ENCODE measurements at places on chromosomes 12 and 14. TPM values are rescaled to one million over a fixed set of nuclear protein-coding genes. Genes with fewer than 3 reads are reported as not detected.

The AVPR1A gene
- total RNA-seq: not detected

The CD27 gene
- 111 TPM for total RNA-seq

The KCNMB4 gene
- total RNA-seq: 0.46 TPM

The MUCL1 gene
- not detected for total RNA-seq

The HOXC5 gene
- total RNA-seq: not detected

The BATF gene
- 165 TPM for total RNA-seq

The SLC5A8 gene
- total RNA-seq: not detected

DNA sequence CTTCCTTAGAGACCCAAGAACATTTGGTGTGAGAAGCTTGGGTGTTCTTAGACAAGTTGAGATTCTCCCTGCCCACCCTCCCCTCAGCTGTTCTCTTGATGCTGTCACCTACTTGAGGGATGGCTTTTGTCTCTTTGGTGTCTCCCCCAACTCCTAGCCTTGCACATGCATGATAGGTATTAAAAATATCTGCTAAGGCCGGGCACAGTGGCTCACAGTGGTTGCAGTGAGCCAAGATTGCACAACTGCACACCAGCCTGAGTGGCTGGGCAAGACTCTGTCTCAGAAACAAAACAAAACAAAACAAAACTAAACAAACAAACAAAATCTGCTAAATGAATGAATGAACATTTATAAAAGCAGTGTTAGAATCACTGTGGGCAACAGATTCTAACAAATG is 261.1 kb downstream of the AKAP6 start:
- H3K4me3 ChIP-seq: no peak overlapping the region
- no peak for DNase-seq
- H3K36me3 ChIP-seq: no peaks in the 10 kb centered on the region
- no peaks in the 10 kb centered on the region for H3K27me3 ChIP-seq
- H3K27ac ChIP-seq: no peak overlapping the region

GRCh38 chr12:51108136-51108535 is 24.7 kb upstream of the CSRNP2 start:
- no peak for DNase-seq
- H3K27me3 ChIP-seq: no peaks in the 10 kb centered on the region
- H3K4me3 ChIP-seq: no peak overlapping the region
- no peaks in the 10 kb centered on the region for H3K4me1 ChIP-seq
- H3K36me3 ChIP-seq: peaks cover 41% of the 10 kb centered on the region
- H3K27ac ChIP-seq: no peak overlapping the region

GRCh38 chr12:39935839-39936238 is 170.0 kb downstream of the SLC2A13 start:
- no peaks in the 10 kb centered on the region for H3K36me3 ChIP-seq
- no peak overlapping the region for H3K4me3 ChIP-seq
- no peaks in the 10 kb centered on the region for H3K4me1 ChIP-seq
- H3K27ac ChIP-seq: no peak overlapping the region
- DNase-seq: no peak
- H3K27me3 ChIP-seq: no peaks in the 10 kb centered on the region

GRCh38 chr12:113162102-113163029 is 12.8 kb downstream of the CFAP73 start:
- no peak for DNase-seq
- H3K27ac ChIP-seq: no peak overlapping the region
- no peak overlapping the region for H3K4me3 ChIP-seq
- no peaks in the 10 kb centered on the region for H3K27me3 ChIP-seq

DNA sequence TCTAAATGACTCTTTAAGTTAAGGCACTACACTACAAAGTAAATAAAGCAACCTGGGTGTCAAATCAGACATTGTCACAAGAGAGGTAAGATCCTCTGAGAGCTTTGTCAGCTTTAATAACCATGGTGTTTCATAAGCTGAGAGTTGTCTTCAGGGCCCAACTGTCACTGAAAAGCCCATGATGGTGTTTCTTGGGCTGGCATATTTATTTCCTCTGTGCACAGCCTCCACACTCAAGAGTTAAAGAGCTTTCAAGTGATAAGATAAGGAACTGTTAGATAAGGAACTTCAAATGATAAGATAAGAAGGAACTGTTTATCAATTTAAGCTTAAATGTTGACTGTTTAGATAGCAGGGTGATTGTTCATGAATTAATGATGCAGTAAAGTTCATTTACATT is 495.4 kb downstream of the TMEM117 start:
- H3K4me3 ChIP-seq: no peak overlapping the region
- H3K27me3 ChIP-seq: no peaks in the 10 kb centered on the region
- H3K36me3 ChIP-seq: no peaks in the 10 kb centered on the region
- no peak overlapping the region for H3K27ac ChIP-seq
- no peak for DNase-seq
- no peaks in the 10 kb centered on the region for H3K4me1 ChIP-seq

DNA sequence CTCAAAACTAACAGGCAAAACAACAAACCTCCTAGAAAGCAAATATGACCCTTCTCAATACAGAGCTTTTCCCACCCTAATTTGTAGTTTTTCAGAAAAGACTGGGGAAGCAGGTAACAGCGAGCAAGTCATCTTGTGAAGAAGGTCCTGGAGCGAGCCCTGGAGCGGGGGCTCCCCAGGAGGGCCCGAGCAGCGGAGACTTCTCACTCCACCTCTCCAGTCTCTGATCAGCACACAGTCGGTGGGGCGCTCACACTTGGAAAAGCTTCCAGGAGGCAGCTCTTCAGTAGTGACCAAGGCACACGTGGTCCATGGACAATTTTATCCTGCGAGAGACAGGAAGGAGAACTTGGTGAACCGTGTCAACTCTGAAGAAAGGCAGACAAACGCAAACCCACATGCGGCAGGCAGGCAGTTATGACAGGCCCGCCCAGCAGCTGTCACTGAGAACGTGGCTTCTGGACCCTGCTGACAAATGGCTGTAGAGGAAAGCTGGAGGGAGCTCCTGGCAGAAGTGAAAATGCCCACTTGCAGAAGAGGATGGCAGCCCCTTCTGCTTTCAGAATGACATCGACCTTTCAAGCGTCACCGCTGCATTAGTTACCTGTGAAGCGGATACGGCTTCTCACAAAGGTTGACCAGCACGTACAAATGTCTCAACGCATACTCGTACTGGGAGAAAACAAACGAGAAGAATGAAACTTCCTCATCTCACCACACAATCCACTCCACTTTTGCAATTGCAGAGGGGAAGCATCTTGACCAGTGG is 44.2 kb downstream of the LGMN start:
- H3K36me3 ChIP-seq: no peaks in the 10 kb centered on the region
- no peaks in the 10 kb centered on the region for H3K27me3 ChIP-seq
- no peak overlapping the region for H3K27ac ChIP-seq
- H3K4me1 ChIP-seq: no peaks in the 10 kb centered on the region

DNA sequence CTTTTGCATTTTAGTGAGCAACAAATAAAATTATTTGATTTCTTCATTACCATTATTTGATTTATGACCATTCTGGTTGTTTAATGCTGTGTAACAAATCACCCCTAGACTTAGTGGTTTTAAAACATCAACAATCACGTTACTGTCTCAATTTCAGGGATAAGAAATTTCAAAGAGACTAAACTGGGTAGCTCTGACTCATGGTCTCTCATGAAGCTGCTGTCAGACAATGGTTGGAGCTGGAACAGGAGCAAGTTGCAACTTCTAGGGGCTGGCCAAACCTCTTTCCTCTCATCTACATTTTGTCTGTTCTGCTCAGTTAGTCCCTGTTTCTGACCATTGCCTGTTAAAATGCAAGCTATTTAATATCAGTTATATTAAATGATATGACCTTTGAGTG is 517.0 kb downstream of the KCNH5 start:
- H3K27ac ChIP-seq: no peak overlapping the region
- H3K27me3 ChIP-seq: no peaks in the 10 kb centered on the region

- no peak overlapping the region for H3K27ac ChIP-seq
- H3K27me3 ChIP-seq: no peaks in the 10 kb centered on the region
- peaks cover 72% of the 10 kb centered on the region for H3K4me1 ChIP-seq
- no peak overlapping the region for H3K4me3 ChIP-seq
These were observed 18.6 kb downstream of the HIF1A start for GRCh38 chr14:61713724-61714437.

Data from CD8-positive, alpha-beta memory T cell (primary cell).